ENCODE measurements at places on chromosomes 2 and 18.

- no peak for DNase-seq
These were observed 110.8 kb downstream of the TDRD15 start for GRCh38 chr2:21234464-21235120.

GRCh38 chr2:219619235-219619634, 8.2 kb upstream of the SLC4A3 start:
- no peak for DNase-seq

DNA sequence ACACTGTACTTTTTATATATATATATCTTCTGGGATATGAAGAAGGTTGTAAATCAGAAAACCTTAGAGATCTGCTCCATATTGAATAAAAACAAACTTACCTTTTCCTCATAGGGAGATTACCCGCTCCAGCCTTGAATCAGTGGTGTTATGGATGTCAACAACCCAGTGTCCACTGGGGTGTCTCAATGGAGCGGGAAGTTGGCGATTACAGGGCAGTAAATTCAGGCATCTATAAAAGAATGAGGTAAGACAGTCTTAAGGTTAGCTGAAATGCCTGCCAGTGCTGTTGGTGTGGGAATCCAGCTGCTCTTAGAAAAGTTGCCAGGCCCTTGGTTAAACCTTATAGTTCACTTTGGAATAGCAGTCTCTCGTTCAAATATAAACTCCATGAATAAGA, 102.3 kb downstream of the R3HDM1 start:
- no peak for DNase-seq

DNA sequence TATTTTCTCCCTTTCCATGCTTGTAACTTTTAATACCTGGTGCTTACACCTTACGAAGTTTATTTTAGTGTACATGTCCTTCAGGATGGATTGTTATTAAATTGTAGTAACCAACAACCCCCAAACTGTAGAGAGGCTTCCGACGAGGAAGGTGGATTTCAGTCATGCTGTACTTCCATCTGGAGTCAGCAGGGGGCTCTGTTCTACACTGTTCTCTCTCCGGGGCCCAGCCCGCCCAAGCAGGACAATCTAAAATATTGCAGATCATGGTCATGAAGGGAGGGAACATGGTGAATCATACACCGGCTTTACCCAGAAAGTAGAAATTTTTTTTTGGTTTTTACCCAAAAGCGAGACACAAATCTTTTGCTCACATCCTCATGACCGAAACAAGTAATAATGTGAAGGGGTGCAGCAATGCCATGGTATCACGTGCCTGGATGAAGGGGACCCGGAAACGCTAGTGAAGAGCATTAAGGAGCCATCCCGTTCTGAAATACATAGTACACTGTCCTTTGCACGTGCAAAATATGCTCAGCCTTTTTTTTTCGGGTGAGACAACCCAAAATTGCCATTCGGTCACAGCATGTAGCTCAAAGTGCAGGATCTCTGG, 884.8 kb downstream of the EPHA4 start:
- no peak for DNase-seq

DNA sequence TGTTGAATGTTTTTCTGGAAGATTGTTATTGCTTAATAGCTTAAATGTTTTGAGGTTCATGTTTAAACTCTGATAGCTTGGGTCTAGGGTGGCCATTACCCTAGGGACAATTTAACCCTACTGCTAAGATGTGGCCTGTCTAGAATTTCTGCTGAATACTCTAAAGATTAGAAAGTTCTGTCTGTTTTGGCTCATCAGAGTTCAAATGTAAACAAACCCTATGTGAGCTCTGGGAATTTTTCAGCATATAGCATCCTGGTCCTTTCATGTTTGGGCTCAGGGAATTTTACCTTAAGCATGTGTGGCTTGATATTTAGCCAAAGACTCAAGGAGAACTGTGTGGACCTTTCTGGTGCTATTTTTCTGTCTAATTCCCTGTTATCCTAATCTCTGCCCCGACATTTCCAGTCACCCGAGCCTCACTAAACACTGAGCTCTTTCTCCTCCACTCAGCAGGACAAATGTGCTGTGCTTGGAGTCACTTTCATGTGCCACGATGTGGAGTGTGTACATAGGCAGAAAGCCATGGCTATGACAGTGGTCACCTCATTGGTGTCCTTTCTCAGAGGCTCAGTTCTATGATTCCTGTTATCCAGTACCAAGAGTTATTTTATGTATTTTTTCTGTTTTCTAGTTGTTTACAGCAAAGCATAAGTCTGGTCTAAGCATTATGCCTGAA, 492.5 kb upstream of the SPHKAP start:
- DNase-seq, result no peak

- DNase-seq, result no peak
These were observed 106.1 kb downstream of the COLEC12 start for GRCh38 chr18:394262-394986.

DNA sequence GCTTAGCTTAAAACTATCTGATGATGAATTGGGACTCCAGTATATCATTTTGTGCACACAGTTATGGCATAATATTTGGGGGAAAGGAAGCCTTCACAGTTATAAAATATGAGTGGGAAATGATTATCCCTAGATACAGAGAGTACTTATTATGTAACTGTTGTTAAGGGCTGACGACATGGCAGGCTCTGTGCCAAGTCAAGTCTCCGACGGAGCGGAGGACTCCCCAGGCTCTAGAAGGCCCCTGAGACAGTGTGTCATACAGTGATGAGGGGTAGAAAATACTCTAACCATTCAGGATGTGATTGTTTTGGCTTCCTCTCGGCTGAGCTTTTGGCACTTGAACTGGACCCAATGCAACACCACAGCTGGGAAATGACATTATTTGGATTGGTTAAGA, 211.8 kb downstream of the SLC8A1 start:
- DNase-seq, result no peak
